ENCODE measurements at places on chromosomes 4 and X.
A peak's percentile ranks its signal among the peaks of the same experiment; 100 is the strongest.

- DNase-seq: no peak
Measured at GRCh38 chr4:63663870-63664269, 745.4 kb downstream of the TECRL start.

DNA sequence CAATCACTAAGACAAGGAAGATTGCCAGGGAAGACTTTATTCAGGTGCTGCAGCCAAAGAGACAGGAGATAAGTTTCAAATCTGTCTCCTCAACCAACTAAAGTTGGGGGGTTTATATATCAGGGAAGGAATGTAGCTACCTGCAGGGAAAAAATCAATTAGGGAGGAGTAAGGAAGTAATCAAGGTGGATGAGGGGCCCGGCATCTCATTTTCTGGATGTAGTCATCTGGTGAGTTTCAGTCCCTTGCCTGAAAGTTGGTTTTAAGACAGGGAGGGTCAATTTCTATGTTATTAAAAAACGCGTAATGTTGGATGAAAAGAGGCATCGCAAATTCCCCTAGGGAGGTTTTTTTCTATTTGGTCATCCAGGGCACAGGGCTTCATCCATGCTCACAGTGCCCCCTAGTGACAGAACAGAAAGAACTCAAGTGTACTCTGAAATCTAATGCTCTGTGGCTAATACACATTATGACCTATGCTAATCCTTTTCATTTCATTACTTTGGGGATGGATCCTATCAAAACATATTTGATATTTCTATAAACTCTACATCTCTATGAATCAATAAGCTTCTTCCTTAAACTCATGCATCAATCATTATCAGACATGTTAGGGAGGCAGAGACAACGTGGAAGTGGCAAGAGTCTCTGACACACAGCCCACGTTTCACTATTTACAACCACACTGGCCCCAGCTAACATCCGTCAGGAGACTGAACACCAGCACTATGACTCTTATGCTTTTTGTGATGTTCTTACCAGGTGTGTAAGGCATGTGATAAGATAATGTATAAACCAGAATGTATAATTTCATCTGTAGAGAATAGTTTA, 1577.0 kb upstream of the TENM3 start:
- DNase-seq: peak; percentile 86

GRCh38 chr4:105453550-105454205, 20.2 kb downstream of the PPA2 start:
- DNase-seq: no peak

DNA sequence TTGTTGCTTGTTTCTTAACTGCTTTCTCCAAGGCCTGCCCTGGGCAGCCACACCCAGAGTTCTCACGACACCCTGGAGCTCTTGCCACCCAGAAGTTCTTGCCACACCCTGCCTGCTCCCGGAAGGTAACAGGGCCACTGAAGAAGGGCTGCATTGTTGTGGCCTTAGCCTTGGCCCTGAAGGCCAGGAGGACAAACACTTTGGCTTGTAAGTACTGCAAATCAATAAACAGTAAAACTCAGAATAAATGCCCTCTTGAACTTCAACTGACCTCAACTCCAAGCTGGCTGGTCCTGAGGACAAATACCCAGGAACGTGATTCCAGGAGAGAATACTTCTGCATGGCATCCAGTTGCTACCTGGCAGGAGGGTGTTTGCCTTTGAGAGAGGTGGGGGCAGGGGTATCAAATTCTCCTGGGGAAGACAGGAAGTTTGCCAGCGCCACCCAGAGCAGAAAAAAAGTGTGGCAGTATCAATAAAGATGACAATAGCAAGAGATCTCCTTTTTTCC, 54.1 kb downstream of the TLR10 start:
- DNase-seq: no peak

- peak; percentile 81 for DNase-seq
Measured at GRCh38 chr4:139872274-139872673, 206.7 kb downstream of the MGST2 start.

GRCh38 chr4:172055046-172055445, 241.8 kb downstream of the GALNTL6 start:
- no peak for DNase-seq

- DNase-seq: no peak
Measured at GRCh38 chr4:140106289-140106844, 47.6 kb downstream of the MAML3 start.

GRCh38 chr4:8205749-8206611, 6.9 kb downstream of the SH3TC1 start:
- no peak for DNase-seq
